ENCODE measurements at places on chromosomes 1 and 21.

- DNase-seq, result no peak
These were observed 91.8 kb upstream of the SERBP1 start for GRCh38 chr1:67522001-67522441.

DNA sequence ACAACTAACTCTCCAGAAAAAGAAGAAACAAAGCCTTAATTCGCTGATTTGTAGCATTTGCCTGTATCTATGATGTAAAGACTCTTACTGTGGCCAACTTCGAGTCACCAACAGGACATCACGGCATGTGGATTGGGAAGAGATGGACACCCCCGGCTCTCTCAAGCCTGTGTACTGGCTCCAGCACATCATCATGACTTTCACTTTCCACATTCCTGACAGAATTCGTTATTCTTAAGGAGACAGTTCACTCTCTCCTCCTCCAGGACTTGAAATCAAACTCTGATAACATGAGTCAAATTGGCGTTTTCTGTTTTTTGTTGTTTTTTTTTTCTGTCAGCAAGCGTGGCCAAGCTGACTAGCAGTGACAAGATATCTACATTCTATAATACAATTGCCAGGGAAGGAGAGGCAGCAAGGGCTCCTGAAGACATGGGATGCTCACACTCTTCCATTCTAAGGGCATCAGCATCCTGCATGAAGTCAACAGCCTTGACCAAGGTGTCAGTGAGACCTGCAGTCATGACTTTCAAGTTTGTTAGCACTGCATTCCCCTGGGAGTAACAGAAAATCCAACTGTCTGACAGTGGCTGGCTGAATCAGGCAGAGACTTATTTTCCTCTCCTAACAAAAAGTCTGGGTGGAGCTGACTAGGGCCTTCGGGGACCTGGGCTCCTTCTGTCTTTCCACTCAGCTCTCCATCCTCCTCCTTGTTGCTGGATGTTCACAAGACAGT lies 13.3 kb upstream of the TRAF3IP3 start:
- no peak for DNase-seq

DNA sequence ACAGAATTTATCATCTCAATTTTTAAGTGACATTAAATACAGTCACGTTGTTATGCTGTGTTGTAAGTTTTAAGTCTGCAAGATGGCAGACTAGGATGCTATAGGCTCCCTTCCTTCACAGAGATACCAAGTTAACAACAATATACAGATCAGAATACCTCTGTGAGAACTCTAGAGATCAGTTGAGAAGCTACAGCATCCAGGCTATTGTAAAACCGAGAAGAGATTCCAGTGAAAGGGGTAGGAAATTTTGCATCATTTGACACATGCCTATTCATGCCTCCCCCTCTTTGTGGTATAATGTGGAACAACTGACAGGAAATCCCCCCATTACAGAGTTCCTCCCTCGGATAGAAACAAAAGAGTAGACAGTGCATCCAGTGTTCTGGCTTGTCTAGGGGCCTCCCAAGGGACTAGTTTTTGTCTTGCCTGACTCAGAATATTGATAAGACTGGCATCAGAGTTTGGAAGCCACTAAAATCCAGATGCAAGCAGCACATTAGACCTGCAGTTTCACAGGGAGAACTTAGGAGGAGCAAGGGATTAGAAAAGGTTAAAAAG lies 80.6 kb downstream of the LBR start:
- no peak for DNase-seq

DNA sequence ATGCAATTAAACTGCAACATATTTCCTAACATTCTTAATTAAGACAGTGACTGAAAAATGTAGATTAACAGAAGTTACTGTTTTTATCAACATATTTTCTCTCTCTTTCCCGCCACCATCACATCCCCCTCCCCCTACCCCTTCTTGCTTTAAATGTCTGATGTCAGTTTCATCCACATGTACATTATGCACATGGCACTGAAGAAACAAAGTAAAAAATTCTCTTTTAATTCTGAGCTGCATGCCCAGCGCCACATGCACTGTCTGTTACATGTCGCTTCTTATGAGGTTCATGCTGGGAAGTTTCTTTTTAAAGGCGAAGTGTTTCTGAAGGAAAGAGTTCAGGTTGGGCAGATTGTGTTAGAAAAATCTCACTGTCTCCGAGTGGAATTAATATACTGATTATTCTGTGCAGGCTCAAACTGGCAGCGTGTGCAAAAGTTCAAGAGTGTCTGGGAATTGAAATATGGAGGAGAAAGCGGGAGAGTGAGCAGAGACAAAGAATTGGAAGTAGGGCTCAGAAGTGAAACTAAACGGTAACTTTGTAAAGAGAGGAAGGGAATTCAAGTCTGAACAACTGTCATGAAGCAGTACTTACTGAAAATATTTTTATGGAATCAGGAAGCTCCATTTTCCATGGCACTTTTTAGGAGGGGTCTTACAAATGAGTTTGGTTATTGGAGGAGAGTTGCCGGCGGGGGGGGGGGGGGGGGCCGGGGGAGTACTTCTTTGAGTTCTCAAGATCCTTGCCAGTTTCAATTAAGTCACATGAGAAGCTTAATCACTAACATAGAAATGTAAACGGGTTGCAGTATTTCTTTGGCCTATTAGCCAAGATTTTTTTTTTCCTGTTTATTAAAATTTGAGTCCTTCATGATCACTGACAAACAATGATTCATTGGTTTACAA lies 217.6 kb downstream of the SDCCAG8 start:
- DNase-seq, result peak; percentile 49

GRCh38 chr21:24976238-24976637 lies 631.0 kb downstream of the MRPL39 start:
- no peak for DNase-seq

GRCh38 chr1:231781892-231782291 lies 155.3 kb downstream of the DISC1 start:
- DNase-seq, result peak; percentile 89

DNA sequence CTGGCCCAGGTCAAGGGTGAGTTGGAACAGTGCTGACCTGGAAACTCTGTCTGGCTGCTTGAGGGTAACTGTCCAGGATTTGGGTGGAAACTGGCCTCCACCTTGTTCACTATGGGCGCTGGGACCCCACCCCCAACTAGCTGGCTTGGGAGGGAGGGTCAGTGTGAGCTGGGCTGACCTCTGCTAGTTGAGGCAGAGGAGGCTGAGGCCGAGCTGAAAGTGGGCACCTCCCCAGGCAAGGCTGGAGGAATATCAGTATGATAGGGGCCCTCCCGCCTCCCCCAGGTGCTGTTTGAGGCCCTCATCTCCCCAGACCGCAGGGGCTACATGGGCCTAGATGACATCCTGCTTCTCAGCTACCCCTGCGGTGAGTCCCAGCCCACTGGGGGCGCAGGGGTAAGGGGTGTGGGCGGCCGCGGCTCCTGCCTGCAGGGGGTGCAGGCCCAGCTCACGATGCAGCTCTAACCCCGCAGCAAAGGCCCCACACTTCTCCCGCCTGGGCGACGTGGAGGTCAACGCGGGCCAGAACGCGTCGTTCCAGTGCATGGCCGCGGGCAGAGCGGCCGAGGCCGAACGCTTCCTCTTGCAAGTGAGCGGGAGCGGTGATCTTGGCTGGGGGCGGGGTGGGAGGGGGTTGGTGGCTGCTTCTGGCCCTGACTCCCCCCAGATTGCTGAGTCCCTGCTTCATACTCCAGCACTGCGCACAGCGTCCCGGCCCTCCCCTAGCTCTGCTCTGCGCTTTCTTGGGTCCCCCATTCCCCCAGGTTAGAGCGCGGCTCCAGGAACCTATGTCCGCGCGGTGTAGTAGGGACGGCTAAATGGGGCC lies 22.9 kb downstream of the PTPRU start:
- DNase-seq, result peak; percentile 24

DNA sequence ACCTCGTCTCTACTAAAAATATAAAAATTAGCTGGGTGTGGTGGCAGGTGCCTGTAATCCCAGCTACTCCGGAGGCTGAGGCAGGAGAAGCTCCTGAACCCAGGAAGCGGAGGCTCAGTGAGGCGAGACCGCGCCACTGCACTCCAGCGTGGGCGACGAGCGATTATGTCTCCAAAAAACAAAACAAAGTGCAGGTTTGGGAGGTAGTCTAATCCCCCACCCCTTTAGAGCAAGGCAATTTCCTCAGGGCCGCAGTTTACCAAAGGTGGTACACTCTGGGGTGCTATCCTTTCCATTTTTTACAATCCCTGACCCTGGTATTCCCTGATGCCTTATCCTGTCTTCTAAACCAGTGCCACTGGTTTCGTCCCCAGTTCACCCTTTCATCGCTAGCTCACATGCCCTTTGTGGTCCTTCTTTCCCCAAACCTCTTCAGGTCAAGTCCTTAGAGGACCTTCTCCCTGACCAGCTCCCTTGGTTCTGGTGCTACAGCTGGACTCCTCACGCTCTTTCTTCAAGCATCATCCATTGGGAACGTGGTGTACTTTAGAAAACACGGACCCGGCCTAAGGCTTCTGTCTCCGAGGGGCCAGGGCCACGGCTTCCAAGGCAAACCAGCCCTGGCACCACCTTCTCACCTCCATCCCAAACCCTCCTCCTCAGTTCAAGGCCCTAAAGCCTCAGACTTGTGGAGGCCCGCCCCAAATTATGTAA lies 873 bp downstream of the IFT25 start:
- DNase-seq, result no peak

DNA sequence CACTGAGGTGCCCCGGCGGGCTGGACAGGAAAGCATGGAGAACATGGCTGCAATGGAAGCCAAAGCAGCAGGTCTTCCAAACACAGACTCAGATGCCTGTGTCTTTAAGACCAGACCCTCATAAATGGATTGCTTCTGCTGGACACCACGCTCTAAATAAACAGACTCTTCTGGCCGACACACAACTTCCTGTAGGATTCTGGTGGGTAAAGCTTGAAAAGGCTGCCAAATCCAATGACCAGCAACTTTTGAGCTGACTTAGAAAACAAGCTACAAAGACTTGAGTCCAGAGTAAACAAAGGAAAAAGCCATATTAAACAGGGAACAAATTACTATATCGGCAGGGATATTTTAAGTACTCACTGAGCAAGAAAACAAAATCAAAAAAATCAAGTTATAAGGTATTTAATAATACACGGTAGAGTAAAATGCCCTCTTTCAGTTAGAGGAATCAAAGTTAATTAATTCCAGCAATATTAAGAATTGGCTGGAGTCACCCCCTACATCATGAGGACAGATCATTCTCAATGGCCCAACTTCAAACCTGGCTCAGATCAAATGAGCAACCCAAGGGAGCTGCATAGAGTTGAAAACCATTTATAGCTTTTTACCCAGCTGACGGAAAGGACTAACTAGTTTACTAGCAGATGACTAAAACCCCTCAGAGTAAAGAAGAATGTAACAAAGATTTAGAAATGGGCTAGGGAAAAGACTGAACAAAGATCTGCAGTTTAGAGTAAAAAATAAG lies 102.4 kb downstream of the TGFBR3 start:
- no peak for DNase-seq

DNA sequence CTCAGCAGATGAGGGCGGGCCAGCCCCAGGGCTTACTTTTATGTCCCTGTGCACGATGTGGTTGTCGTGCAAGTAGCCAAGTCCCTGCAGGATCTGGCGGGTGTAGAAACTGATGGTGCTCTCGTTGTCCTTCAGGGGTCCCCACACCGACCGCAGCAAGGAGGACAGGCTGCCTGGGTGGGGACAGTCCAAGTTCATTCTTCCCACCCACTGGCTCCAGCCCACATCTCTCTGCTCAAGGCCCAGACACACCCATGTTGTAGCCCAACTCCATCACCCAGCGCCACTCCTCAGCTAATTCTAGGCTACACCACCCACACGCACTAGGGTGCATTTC lies 7.0 kb downstream of the MAP3K6 start:
- no peak for DNase-seq

DNA sequence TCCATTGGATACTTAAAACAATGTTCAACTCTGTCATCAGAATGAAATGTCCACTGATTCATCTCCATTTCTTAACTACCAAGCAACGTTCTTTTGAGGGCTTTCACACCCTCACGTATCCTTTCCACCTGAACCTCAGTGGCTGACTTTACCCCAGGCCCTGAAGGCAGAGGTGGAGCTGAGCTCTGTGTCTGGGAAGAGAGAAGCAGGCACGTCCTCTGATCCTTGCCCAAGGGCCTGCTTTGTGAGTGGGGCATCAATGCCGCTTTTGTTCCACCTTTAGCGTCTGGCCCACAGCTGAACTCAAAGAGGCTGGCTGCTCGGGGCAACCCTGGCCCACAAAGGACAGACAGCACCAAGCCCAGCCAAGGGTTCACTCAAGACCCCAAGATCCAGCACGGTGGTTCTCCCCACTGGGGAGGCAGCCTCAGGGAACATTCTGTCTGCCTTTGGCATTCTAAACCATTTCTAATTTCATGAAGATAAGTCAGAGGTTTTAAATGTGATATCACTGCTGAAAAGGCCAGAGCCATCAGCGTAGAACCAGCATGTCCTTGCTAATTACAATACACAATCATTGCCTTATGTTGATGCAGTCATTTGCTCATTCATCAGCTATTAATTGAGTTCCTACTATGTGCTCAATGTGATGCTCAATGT lies 126.0 kb upstream of the UBE2U start:
- DNase-seq, result no peak

GRCh38 chr1:240522122-240522822 lies 89.7 kb downstream of the GREM2 start:
- no peak for DNase-seq

GRCh38 chr1:21034725-21035628 lies 141.7 kb downstream of the EIF4G3 start:
- DNase-seq, result no peak

- DNase-seq, result no peak
These were observed 108.0 kb upstream of the DPYD start for GRCh38 chr1:98028800-98029199.

Data from suppressor macrophage (primary cell).